Activated B cell treated with CpG ODN at 0.5 μM for 24 hours (primary cell): ENCODE measurements at places on chromosomes 5 and 9.

DNA sequence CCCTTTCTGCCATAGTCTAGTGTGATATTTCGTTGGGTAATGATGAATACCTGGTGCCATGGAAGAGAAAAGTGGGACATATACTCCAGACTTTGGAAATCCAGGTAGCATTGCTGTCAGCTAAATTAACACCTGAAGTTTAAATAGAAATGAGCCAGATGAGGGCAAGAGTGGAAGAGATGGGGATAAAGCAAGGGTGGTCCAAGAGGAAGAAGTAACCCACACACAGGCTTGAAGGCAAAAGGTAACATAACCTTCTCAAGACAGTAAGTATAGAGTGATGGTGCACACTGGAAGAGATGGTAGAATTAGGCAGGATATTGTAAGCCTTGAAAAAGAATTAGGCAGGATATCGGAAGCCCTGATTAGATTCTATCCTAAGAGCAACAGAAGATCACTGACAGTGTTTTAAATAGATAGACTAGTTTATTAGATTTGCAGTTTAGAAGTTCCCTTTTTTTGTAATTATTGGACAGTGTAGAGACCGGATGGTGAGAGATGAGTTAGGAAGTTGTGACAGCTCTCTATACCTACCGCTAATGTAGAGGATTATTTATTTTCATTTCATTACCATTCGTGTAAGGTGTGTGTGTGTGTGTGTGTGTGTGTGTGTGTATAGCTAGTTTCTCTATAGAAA, 16.8 kb downstream of the ANXA1 start:
- H3K36me3 ChIP-seq = no peaks in the 10 kb centered on the region
- H3K27ac ChIP-seq = no peak overlapping the region
- H3K4me1 ChIP-seq = peaks cover 4% of the 10 kb centered on the region
- no peak for DNase-seq
- H3K4me3 ChIP-seq = no peak overlapping the region

DNA sequence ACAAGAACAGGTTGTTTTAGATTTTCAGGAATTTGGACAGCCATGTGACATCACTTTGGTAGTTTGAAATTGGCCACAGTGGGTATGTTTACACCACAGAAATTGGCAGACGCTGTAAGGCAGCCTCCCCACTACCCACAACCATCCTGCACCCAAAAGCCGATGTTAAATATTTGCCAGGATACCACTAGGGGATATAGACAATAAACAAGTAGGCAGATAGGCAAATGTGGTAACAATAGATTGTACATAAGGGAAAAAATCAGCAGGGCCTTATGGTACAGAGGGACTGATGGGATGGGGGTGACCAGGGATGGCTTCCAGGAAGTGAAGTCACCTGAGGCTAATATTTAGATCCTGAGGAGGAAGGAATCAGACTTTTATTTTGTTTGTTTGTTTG, 31.1 kb upstream of the DUSP1 start:
- no peaks in the 10 kb centered on the region for H3K36me3 ChIP-seq
- H3K4me1 ChIP-seq = peaks cover 10% of the 10 kb centered on the region
- no peaks in the 10 kb centered on the region for H3K27me3 ChIP-seq
- H3K27ac ChIP-seq = no peak overlapping the region

DNA sequence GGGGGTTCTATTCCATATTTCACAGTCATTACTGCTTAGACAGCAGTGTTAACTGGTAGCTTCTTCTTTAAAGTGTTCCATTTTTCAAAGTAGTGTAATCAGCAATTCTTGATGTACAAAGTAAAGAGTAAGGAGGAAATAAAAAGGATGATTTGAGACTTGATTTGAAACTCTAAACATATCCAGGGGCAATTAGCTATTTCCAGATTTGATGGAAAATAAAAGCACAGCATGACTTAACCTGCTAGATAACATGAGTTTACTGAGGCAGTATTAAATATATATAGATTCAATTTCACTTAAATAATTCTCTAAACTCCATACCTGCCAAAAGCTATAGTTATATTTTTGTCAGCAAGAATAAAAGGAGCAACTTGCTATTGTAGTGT, 29.8 kb downstream of the NR2F1 start:
- no peaks in the 10 kb centered on the region for H3K36me3 ChIP-seq
- DNase-seq = no peak
- H3K4me1 ChIP-seq = peaks cover 8% of the 10 kb centered on the region
- H3K27ac ChIP-seq = no peak overlapping the region

GRCh38 chr5:175603987-175604739, 53.7 kb upstream of the HRH2 start:
- H3K27ac ChIP-seq = no peak overlapping the region
- no peaks in the 10 kb centered on the region for H3K36me3 ChIP-seq
- no peaks in the 10 kb centered on the region for H3K4me1 ChIP-seq
- no peak for DNase-seq

DNA sequence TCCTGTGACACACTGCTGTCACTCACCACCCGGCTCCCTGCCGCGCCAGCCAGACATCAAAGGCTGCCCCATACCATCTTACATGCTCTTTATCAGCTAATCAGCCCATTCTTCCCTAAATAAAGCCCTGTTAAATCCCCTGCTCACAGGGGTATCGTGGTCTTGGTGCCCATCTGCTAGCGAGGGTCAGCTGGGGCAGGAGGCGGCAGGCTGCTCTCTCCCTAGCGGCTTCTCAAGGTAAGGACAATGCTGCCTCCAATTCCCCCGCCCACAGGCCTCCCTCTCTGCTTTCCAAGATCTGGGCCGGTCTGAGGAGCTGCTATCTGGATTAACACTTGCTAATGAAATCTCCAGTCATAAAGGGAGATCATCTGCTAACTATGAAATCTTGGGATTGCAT, 26.8 kb downstream of the BARHL1 start:
- no peak overlapping the region for H3K27ac ChIP-seq
- no peak overlapping the region for H3K4me3 ChIP-seq
- no peaks in the 10 kb centered on the region for H3K4me1 ChIP-seq
- no peak for DNase-seq
- H3K36me3 ChIP-seq = peaks cover 90% of the 10 kb centered on the region
